ENCODE measurements at places on chromosomes 16 and 17.

GRCh38 chr17:11999696-12000095 is 2.4 kb upstream of the ZNF18 start:
- H3K4me3 ChIP-seq = no peak overlapping the region
- H3K36me3 ChIP-seq = no peaks in the 10 kb centered on the region
- H3K27ac ChIP-seq = no peak overlapping the region
- H3K27me3 ChIP-seq = no peaks in the 10 kb centered on the region
- H3K4me1 ChIP-seq = peaks cover 12% of the 10 kb centered on the region

DNA sequence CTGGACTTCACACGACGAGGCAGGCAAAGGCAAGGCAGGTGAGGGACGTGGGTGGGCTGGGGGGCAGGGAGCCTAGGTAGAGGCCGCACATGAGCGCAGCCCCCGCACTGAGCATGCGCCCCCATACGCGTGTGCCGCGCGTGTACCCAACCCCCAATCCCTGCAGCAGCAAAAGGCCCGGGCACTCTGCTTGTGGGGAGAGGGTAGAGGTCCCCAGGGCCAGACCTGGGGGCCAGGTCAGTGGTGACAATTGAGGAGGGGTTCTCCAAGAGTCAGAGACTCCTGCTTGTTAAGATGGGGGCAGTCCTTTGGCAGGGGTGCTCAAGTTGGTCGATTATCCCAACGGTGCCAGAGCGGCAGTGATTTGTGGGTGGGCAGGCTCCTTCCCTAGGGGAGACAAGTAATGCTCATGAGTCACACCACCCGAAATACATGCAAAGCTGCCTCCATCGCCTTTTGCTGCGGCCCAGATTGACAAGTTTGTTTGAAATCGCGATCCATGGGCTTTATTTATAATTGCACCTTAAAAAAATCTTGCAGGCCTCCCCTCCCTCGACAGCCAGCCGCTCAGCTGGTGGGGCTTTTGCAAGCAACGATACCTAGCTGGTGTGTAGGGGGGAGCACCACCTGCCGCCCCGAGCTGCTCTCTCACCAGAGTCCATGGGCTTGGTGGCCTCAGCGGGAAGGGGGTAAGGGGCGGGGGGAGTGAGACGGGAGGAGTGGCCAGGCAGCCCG is 1.1 kb upstream of the GIT1 start:
- H3K4me1 ChIP-seq = peaks cover 79% of the 10 kb centered on the region
- peak overlapping the region; percentile 67 for H3K4me3 ChIP-seq
- no peaks in the 10 kb centered on the region for H3K27me3 ChIP-seq

DNA sequence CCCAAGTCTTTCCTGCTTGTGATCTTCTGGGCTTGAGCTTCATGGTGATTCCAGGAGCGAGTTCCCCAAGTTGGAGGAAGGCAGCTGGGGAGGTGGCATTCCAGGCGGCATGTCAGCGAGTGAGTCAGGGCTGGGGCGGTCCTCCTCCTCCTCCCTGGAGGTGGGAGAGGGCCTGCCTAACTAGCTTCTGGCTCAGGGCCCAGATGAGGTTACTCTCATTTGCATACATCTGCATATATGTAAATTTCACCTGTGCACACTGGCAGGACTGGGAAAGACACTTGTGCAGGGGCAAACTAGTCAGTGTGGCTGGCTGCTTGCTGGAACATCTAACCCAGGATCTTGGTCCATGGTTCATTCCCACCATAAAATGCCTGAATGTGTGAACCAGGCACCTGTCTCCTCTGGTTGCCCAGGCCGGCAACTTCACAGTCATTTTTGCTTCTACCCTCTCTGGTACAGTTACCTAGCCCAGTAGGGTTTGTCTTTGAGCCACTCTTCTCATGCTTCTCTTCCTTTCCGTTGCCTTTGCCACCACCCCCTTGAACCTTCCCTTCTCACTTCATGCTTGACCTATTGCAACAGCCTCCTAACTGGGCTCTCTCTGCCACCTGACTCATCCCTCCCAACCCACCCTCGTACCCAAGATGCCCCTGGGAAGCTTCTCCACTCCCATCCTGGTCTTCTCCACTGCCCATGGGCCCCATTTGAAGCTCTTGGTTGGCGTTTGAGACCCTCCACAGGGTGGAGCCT is 9.6 kb upstream of the DLX4 start:
- H3K4me1 ChIP-seq = peaks cover 18% of the 10 kb centered on the region
- no peak overlapping the region for H3K27ac ChIP-seq
- no peak overlapping the region for H3K4me3 ChIP-seq
- H3K27me3 ChIP-seq = peaks cover 30% of the 10 kb centered on the region
- no peaks in the 10 kb centered on the region for H3K36me3 ChIP-seq

DNA sequence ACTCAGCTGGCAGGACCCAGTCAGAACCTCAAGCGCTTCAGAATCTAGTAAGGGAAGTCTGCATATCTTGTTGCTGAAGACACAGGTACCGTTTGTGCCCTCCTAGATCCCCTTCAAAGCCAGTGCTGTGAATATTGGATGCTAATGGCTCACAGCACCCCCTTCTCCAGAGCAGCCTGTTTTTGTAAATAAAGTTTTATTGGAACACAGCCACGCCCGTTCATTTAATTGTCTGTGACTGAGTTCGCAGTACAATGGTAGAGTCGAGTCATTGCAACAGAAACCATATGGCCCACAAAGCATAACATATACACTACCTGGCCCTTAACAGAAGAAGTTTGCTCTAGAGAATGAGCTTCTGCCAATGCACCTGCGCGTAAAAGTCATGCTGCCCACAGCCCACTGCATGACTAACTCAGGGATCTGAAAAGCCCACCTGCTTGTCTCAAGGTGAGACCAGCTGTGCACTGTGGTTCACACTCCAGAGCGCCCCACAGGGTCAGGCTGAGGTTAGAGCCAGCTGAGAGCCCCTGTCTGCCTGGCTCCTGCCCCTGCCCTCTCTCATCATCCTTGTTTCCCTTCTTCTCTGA is 48.8 kb downstream of the AIPL1 start:
- no peaks in the 10 kb centered on the region for H3K36me3 ChIP-seq
- no peak overlapping the region for H3K4me3 ChIP-seq
- no peak for DNase-seq
- no peaks in the 10 kb centered on the region for H3K4me1 ChIP-seq
- peaks cover 13% of the 10 kb centered on the region for H3K27me3 ChIP-seq
